Fibroblast of skin of back (primary cell): ENCODE measurements at places on chromosomes 3 and 15.

GRCh38 chr15:69472046-69472445 lies 19.4 kb downstream of the RPLP1 start:
- no peak for DNase-seq

GRCh38 chr3:123783050-123783689 lies 101.0 kb downstream of the MYLK start:
- no peak for DNase-seq

DNA sequence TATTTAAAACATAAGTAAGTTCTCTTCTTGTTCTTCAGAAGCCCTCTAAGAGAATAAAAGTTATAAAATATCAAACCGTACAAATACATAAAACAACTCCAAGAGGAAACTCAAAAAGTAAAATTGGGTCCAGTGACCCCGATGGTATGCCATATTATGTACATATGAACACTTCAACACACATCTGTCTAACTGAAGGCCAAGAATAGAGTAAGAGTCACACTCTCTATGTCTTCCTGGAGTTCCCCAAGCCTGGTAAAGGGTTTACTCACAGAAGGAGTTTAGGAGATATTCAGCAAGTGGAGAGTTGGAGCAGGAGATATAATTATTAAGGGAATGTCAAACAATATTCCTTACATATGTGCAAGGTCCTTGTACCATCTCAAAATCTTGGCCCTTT lies 101.3 kb upstream of the EIF1B start:
- no peak for DNase-seq

DNA sequence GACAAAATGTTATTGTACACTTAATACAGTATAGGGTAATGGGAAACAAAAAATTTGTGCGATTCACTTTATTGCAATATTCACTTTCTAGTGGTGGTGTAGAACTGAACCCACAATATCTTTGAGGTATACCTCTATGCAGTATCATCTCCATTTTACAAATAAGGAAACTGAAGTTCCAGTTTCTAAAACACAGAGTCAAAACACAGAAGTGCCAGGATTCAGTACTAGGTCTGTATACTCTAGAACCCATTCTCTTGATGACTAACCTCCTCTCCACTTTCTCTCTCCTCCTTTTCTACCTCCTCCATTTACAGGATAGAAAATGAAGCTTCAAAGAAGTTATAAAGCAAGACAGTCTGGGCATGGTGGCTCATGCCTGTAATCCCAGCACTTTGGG lies 62.2 kb downstream of the MB21D2 start:
- no peak for DNase-seq

DNA sequence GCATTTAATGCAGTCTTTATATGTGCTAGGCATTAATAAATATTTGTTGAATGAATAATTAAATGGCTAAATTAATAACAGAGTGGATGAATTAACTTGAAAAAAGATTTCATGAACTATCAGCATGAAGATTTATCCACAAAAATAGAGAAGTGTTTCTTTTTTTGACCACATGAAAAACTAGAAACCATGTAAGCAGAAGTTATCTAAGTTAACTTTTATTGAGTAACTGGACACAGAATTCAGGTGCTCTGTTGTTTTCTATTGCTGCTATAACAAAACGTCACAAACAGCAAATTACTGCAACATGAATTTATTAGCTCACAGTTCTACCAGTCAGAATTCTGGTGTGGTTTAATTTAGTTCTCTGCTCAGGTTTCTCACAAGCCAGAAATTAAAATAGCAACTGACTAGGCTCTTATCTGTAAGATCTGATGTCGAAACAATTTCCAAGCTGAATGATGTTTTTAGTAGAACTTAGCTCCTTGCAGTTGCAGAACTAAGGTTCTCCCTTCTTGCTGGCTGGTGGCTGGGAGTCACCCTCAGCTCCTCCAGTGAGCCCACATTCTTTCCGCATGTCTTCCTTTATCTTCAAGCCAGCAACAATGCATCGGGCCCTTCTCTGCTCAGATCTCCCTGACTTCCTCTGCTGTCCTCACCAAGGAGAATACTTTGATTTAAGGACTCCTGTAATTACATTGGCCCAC lies 810.2 kb upstream of the ALCAM start:
- no peak for DNase-seq

GRCh38 chr3:30081904-30082303 lies 524.5 kb upstream of the TGFBR2 start:
- DNase-seq = no peak

GRCh38 chr3:66762916-66763693 lies 235.0 kb upstream of the KBTBD8 start:
- DNase-seq = no peak

GRCh38 chr3:112670824-112671223 lies 29.9 kb upstream of the CCDC80 start:
- DNase-seq = no peak

- DNase-seq = peak; percentile 34
These were observed 43.5 kb downstream of the LPP start for GRCh38 chr3:188197388-188197847.

DNA sequence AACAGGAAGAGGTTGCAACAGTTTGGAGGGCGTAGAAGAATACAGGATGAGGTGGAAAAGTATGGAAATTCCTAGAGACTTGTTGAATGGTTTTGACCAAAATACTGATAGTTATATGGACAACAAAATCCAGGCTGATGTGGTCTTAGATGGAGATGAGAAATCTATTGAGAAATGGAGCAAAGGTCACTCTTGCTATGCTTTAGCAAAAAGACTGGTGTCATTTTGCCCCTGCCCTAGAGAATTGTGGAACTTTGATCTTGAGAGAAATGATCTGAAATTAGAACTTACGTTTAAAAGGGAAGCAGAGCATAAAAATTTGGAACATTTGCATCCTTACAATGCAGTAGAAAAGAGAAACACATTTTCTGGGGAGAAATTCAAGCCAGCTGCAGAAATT lies 686.9 kb upstream of the GBE1 start:
- DNase-seq = no peak

DNA sequence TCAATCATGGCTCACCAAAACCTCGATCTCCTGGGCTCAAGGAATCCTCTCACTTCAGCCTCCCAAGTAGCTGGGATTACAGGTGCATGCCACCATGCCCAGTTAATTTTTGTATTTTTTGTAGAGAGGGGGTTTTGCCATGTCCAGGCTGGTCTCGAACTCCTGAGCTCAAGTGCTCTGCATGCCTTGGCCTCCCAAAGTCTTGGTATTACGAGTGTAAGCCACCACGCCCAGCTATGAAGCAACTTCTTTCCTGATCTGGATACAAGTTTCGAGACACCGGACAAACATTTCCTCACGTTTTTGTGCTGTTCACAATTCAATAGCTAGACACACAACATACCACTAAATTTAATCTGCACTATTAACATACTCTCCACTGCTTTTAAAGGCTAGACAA lies 3.4 kb upstream of the SYNM start:
- no peak for DNase-seq

GRCh38 chr3:22908989-22909507 lies 294.1 kb upstream of the UBE2E2 start:
- DNase-seq = no peak

- no peak for DNase-seq
These were observed 23.8 kb upstream of the FOXP1 start for GRCh38 chr3:71607364-71607763.

DNA sequence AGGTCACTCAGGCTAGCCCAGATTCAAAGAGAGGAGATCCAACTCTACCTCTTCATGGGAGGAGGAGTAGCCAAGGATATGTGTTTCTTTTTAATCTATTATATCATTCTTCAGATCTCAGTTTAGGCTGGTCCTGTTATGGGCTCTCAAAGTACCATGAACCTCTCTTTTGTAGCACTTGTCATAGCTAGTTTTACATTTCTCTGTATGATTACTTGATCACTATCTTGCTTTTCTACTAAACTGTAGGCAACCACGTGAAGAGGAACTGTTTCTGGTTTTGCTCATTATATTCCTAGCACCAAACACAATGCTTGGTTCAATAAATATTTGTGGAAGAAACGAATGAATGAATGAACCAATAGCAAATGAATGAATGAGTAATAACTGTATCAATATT lies 29.6 kb downstream of the CD86 start:
- DNase-seq = no peak

DNA sequence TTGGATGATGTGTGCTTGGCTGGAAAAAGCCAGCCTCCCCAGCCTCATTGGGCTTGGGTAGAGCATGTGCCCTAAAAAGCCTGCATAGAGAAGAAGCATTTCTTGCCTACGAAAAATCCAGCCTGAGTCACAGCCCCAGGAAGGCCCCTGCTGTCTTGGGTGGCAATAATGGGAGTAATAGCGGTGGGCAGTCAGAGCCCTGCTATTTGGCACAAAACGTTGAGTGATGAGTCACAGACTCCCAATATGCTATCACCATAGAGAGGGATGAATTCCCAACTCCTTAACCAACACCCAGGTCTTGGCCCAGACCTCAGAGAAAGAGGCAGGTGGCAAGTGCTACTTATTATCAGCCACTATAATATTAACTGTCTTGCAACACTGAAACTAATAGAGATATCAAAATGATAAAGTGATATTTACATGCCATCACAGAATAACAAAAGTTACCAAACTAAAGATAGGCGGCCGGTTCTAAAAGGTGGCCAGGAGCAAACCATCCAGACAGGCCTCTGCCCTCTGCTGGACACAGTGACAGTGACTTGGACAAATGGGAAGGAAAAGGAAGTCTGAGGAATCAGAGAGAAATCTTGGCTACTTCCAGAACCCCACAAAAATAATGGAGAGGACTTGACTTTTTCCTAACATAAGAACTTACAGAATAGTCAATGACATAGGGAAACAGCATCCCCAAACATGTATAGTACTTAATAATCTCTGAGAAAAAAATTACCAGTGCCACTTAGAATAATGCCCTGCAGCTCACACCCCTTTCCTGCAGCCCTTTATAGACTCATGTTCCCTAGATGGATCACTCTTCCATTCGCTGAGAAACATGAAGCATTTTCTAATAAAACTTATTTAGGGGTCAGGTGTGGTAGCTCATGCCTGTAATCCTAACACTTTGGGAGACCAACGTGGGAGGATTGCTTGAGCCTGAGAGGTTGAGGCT lies 51.9 kb upstream of the MUC13 start:
- peak; percentile 98 for DNase-seq

DNA sequence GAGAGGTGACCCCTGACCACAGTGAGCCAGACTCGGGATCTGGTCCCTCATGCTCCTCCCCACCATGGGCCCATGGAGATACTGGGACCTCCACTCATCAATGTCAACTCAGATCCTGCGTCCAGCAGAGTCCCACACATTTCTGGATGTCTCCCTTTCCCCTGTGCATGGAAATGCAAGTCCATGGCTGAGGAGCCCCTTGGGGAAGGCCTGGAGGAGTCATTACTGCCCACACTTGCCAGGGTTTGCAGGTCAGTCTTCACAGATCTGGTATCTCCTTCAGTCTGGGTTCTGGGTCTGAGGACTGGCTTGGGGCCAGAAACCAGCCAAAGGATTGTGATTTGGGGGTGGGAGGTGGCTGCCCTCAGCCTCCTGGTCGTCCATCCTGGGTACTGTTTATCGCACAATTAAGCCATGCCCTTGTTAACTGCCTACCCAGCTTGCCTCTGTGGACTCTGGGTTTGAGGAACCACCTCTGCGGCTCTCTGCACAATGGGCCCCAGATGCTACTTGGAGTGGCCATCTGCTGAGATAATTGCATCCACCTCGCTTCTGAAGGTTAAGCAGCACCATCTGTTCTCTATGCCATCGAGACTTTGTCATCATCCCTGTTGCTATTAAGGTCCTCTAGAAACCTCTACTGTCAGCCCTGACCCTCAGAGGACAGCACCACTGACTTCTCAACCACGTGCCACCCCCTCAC lies 49.9 kb upstream of the KLF13 start:
- no peak for DNase-seq

DNA sequence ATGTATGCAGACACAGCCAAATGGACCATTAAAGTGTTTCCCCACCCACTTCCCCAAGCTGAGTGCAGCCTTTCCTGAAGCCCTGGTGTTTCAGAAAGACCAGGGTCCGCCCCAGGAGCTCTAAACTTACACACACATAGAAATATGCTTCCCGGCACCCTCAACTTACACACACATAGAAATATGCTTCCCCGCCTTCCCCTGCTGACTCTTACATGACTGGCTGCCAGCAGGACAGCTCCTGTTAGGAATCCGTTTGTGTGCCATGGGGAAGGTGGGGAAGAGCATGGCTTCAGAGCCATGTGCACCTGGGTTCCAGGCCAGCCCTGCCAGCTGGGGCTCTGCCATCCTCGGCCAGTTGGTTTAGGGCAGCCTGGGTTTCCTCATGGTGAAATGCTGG lies 3.6 kb downstream of the CLEC3B start:
- DNase-seq = peak; percentile 88

DNA sequence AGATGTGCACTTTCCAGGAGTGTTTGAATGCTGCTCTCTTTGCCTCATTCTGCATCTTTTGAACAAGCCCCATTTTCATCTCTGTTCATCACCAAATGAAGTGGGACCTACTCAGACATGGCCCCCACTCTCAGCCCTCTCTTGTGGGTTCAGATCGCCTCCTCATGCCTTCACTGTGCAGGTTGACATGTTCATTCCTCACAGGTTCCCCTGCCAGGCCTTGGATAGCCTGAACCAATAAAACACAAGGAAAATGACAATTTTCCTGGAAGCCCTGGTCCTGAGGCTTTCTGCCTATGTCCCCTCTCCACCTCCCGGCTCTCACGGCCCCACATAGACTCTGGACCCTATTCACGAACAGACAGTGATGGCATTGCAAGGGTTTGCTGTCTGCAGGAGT lies 17.7 kb downstream of the KLF15 start:
- DNase-seq = no peak

- DNase-seq = no peak
These were observed 36.0 kb downstream of the SLC25A26 start for GRCh38 chr3:66256806-66257205.

- DNase-seq = no peak
These were observed 87.3 kb downstream of the PEX5L start for GRCh38 chr3:179949412-179949811.

GRCh38 chr15:80640531-80641121 lies 54.5 kb upstream of the ABHD17C start:
- no peak for DNase-seq

DNA sequence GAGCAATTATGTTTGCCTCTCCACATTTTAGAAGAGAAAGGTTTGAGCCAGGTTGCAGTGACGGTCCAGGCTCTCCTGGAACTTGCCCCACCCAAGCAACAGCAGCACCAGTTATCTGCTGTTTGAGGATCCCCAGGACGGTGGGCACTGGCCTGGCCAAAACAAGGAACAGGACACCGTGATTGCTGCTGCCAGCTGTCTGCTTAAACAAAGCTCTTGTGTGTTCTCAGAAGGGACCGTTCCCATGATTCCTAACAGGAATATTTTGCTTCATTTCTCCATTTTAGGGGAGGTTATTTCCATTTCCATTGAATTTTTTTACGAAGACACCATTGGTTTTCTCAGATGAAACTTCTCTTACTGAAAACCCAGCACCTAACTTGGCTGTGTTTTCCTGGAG lies 66.4 kb upstream of the RPL35A start:
- DNase-seq = no peak
